ENCODE measurements at places on chromosomes 16 and 17.

GRCh38 chr16:29809850-29810698 lies 1.9 kb upstream of the PRRT2 start:
- no peak for DNase-seq

- no peak for DNase-seq
Measured at GRCh38 chr16:51544851-51545467, 393.9 kb upstream of the SALL1 start.

DNA sequence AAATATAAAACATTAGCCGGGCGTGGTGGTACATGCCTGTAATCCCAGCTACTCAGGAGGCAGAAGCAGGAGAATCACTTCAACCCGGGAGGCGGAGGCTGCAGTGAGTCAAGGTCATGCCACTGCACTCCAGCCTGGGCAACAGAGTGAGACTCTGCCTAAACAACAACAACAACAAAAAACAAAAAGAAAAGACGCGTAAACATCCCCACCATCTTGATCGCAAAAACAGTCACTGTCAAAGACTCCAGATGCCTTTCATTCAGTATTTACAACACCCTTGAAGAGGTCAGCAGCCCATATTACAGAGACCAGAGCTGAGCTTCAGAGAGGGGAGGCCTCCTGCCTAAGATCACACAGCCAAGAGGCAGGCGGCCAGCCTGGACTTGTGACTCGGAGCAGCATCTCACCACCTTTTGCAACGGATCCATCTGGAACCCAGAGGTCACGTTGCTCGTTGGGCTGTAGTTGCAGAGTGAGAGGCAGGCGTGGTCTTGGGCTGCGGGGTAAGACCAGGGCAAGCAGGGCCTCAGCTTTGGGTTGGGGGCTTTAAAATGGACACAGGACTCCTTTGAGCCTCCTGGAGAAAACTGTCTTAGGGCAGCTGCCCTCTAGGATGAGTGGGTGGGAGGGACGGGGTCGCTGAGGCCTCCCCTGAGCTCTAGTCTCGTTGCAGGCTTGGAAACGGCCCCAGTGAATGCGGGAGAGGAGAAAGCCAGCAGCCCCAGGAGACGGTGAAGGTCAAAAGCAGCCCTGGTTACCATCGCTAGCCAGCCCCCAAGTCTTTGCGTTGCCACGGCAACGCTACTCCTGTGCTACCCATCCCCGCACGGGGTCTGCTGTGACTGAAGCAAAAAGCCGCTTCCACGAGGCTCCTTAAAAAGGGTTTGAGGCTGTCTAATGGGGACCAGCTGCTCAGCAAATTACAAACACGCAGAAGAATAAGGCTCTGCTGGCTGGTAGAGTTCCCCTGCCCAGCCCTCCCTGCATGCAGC lies 26.1 kb downstream of the LGALS3BP start:
- no peak for DNase-seq

GRCh38 chr17:78716814-78717393 lies 65.2 kb downstream of the CYTH1 start:
- no peak for DNase-seq

DNA sequence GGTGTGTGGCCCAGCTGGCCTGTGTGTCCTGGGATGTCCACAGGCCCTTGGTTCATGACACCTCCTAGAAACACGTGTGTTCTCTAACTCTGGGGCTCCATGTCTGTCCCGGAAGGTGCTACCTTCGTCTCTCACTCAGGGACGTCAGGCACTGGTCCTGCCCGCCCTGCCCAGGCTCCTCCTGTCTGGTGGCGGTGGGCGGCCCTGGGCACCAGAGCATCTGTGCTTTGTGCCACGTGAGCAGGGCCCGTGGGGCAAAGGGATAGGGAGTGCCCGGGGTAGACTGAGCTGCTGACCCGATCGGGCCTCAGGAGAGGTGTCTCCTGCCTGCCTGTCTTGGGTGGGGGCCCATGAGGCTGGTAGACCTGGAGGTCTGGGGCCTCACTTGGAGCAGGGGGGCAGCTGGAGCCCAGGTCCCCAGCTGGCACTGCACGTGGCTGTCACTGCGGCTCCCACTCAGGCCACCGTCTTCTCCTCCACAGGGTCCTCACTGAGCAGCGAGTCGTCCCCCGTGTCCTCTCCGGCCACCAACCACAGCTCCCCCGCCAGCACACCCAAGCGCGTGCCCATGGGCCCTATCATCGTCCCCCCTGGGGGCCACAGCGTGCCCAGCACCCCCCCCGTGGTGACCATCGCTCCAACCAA lies 35.1 kb downstream of the GSE1 start:
- no peak for DNase-seq

- no peak for DNase-seq
Measured at GRCh38 chr17:62648251-62648955, 20.9 kb downstream of the MRC2 start.

DNA sequence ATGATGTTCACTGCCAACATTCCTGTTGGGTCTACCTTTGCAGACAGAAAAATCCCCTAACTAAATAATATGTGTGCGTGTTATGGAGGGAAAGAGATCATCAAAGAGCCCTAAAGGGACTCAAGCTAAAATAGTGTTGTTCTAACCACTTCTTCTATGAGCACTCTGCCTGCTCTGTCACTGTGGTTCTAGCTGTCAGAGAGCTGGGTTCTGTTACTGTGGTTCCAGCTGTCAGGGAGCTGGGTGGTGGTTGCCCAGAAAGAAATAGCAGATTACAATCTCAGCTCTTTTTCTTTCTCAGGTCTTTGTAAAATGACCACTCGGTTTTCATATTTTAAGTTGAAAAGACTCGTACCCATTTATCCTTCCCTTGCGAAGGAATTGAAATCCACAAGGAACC lies 176.3 kb downstream of the HS3ST3A1 start:
- no peak for DNase-seq

GRCh38 chr17:79871131-79871530 lies 31.9 kb upstream of the CBX4 start:
- DNase-seq, result no peak

- no peak for DNase-seq
Measured at GRCh38 chr17:1956134-1956533, 69.0 kb downstream of the RTN4RL1 start.

GRCh38 chr17:2695243-2695960 lies 16.2 kb downstream of the CLUH start:
- DNase-seq, result no peak

DNA sequence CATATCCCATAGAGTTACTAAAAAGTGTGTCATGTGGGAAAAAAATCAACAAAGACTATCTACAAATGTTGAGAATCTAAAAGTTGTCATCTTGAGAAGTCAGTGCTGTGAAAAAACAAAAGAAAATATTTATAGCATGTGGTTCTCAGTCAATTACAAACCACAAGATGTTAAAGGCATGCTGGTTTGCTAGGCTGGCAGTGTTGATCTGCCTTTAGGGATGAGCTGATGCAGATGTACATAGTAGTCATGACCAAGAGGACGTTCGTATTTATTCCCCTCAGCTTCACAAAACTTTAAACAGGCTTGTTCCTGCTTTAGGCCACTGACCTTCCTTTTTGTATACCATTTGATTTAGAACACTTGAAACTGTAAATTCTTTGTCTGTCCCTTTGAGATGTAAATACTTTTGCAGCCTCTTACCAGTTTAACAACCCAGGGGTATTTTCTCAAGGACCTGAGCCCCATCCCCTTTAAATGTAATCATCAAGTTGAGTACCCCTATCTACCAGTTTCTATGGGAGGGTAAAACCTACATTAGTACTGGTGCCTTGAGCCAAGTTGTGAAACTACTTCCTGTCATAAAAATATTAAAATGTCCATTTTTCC lies 446.6 kb downstream of the KCNJ18 start:
- DNase-seq, result no peak

- DNase-seq, result no peak
Measured at GRCh38 chr17:14352136-14352535, 51.3 kb downstream of the HS3ST3B1 start.

GRCh38 chr17:71402661-71403141 lies 718.1 kb upstream of the SOX9 start:
- DNase-seq, result no peak

GRCh38 chr16:4426021-4426684 lies 485 bp downstream of the DNAJA3 start:
- no peak for DNase-seq

GRCh38 chr17:63364387-63364786 lies 81.7 kb downstream of the CYB561 start:
- no peak for DNase-seq
